Activated T-cell treated with anti-CD3 and anti-CD28 coated beads for 1 hour (primary cell): ENCODE measurements at places on chromosomes 12 and 14.
A peak's percentile ranks its signal among the peaks of the same experiment; 100 is the strongest.

DNA sequence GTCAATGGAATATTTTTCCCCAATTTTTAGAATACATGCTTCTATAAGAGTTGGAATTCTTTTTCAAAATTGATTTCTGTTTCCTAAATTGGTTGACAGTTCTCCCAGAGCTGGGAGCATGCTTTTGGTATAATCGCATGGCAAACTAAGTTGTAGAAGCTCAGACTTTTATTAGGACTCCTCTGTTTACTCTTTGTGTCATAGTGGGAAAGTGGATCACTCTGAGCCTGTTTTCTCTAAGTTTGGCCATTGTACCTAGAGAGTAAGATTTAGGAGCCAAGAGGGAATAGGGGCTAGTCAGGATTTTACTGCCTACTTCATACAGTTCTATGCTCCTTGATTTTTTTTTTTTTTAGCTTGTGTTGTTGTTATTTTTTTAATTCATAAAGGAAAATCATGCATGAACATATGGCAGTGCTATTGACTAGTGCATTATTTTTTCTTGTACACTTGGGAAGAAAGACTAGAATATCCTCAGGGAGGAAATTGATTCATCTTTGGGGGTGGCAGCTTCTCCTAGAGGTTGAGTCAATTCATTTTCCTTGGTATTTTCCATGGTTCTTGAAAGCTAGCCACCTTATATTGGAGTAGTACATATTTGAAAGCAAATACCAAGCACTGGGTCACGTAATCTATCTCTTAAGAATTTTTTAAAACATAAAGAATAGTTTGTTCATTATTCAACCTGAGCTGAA, 77.7 kb upstream of the TRAF3 start:
- no peak for DNase-seq

DNA sequence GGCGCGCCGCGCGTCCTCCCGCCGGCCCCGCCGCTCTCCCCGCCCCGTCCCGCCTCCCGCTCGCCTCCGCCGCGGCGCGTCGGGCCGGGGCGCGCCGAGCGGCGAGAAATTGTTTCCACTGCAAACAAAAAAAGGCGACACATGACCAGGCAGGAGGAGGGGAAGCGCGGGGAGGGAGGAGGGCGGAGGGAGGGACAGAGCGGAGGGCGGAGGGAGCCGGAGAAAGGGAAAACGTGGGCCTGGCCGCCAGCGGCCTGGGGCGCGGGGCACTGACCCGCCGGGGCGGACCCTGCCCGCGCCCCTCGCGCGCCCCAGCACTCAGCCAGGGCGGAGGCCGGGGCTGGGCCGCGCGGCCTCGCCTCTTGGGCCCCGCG, at the start of gene FOXN3:
TSS of gene FOXN3 (minus strand) at position 143 of the 374 bp plus-strand sequence. CDS start 4,757 bp downstream, outside the sequence.
- DNase-seq, result peak; percentile 81

DNA sequence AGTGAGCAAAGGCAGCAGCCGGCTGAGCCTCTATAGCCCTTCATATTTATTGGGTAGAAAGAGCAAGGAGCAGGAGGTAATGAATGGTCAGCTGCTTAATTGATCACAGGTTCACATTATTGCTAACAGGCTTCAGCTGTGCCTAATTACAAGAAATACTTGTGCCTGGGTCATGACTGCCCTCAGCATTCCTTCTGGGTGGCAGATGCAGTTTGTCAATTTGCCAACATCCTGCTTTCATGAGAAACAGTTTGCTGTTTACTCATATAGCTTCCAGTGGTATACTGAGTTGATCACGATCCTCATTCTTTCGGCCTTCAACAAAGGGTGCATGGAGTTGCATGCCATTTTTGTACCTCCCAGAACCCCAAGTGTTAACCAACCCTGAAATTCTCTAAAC, 81.0 kb upstream of the PLEKHG7 start:
- no peak for DNase-seq

GRCh38 chr12:58034311-58034710, 92.9 kb downstream of the ATP23 start:
- no peak for DNase-seq

DNA sequence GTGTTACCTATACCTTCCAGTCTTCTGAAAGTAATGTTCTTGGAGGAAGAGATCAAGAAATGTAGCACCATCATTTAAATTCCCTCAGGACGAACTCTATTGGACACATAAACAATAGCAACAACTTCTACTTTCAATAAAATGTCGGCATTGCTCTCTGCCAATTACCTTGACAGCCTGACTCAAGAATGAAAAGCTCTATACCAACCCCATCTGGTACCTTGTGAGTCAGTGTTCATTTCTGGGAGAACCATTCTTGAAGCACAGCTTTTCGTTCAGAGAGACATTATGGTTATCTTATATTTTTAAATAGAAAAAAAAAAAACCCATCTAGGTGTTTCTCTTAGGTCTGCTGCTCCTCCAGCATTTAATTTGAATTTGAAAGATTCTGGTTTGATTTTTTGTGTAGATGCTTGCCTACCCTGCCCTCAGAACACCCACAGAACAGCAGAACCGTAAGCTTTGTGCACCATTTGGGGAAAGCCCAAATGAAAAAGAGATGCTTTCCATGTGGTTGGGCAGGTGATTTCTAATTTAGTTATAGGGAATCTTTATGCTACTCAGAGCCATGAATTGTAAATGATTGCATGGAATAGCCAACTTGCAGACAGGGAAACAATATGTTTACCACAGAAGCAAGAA, 156.0 kb downstream of the SAMD4A start:
- no peak for DNase-seq

GRCh38 chr12:106046301-106046846, 92.4 kb downstream of the NUAK1 start:
- DNase-seq, result no peak

DNA sequence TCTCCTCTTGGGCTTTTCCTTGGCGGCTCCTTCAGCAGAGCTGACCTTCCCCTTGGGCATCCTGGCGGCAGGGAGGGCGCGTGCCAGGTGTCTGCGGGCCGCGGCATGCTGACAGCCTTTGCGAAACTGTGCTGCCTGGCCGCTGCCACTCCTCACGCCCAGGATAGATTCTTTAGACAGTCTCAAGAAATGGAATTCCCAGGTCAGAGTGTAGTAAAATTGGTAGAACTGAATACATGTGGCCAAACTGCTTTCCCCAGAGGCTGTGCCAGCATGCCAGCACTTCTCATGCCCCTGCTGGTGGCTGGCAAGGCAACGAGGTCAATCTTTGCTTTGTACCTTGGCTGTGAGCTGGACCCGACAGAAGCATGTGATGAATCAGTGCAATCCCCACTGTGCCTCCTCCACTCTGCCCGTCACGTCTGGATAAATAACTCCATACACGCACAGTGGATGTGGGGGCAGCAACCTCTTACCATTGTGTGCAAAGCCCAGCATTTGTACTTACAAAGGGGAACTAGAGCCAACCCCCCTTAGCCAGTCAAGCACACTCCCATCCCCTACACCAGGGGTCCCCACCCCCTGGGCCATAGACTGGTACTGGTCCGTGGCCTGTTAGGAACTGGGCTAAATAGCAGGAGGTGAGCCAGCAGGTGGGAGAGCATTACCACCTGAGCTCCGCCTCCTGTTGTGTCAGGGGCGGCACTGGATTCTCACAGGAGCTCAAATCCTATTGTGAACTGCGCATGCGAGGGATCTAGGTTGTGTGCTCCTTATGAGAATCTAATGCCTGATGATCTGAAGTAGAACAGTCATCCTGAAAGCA, 90.9 kb downstream of the ACTN1 start:
- DNase-seq, result no peak

GRCh38 chr12:49039421-49040363, 20.9 kb downstream of the KMT2D start:
- no peak for DNase-seq

DNA sequence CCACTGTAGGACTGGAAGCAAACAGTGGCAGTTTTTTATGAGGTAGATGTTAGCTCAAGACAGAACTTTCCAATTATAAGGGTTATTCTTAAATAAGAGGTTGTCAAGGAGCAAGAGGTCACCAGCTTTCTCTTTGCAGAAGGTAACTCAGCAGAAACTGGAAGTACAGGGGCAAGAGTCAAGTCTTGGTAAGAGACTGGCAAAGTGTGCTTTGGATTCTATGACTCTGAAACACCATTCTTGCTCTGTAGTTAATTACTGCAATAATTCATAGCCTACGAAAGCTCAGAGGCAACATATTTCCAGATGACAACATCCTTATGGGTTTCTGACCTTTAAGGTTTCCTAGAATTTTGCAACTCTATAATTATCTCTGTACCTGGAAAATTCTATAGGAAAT, 51.3 kb downstream of the RMST start:
- DNase-seq, result no peak

- no peak for DNase-seq
These were observed 3.2 kb downstream of the SUSD6 start for GRCh38 chr14:69614592-69614991.

DNA sequence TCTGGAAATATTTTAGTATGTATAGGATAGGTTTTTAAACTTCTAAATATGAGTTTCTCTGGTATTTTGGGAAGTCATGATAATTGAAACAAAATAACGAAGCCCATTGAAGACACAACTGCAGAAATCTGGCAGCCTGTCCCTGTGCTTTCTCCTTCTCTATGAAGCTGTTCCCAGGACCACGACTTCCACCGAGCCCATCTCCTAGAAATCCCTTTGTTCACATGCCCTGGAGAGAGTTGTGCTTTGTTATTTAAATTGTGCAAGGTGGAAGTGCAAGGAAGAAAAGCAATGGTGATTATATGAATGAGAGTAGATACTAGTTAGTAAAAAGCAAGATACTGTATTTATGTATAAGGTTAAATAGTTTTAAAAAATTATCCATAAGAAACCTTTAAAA, 32.2 kb downstream of the STK38L start:
- no peak for DNase-seq

DNA sequence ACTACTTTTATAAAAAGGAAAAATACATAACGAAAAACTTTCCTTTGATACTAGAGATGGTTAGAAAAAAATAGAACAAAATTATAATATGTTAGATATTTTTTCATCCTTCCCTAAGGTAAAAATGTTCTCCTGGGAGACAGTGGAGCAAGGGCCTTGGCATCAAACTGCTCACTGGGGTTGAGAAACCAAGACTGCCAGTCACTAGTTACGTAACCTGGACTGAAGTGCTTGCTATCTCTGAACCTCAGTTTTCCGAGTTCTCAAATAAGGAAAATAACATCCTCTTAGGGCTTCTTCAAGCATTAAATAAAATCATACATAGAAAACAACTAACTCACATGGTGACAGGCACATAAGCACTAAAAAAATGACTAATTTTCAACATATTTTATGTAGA, 48.2 kb upstream of the FRMD6 start:
- no peak for DNase-seq

DNA sequence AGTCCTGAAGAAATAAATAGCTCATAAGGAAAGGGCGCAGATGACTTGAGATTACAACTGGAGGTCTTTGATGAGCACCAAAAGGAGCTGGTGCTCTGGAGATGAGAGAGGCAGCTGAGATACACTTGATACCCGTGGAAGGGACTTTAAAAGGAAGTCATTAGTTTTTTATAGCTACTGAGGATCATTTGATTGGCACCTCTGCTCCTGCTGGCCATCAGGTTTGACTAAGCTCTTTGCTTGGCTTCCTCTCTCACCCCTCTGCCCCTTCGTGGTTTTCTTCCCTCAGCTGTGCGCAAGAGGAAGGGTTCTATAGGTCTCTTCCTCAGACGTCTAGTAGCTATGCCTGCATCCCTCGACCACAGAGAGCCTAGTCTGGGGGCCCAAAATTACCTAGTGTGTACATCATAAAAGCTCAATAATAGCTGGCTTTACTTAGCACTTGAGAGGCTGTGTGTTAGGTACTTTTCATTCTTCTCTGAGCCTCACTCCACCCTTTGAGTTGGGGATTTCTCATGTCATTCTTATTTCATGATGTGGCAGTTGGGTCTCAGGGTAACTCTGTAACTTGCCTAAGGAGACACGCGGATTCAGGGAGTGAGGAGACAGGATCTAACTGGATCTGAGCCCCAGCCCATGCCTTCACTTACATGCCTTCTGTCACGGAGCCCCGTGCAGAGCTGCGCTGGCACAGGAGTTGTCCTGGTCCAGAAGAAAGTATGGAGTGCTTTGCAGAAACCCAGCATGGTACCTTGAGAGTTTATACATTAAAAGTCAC, 68.4 kb upstream of the ASPG start:
- no peak for DNase-seq

- no peak for DNase-seq
These were observed 13.4 kb downstream of the GMFB start for GRCh38 chr14:54475187-54475899.

- no peak for DNase-seq
These were observed 23.1 kb downstream of the ZDHHC17 start for GRCh38 chr12:76786986-76787385.

- DNase-seq, result no peak
These were observed 286.3 kb downstream of the NUAK1 start for GRCh38 chr12:105852496-105852895.

- no peak for DNase-seq
These were observed 128.5 kb upstream of the LMNTD1 start for GRCh38 chr12:25681580-25681979.

GRCh38 chr12:90299121-90299520, 590.5 kb upstream of the ATP2B1 start:
- no peak for DNase-seq

GRCh38 chr12:66959276-66959675, 280.4 kb upstream of the GRIP1 start:
- DNase-seq, result no peak

DNA sequence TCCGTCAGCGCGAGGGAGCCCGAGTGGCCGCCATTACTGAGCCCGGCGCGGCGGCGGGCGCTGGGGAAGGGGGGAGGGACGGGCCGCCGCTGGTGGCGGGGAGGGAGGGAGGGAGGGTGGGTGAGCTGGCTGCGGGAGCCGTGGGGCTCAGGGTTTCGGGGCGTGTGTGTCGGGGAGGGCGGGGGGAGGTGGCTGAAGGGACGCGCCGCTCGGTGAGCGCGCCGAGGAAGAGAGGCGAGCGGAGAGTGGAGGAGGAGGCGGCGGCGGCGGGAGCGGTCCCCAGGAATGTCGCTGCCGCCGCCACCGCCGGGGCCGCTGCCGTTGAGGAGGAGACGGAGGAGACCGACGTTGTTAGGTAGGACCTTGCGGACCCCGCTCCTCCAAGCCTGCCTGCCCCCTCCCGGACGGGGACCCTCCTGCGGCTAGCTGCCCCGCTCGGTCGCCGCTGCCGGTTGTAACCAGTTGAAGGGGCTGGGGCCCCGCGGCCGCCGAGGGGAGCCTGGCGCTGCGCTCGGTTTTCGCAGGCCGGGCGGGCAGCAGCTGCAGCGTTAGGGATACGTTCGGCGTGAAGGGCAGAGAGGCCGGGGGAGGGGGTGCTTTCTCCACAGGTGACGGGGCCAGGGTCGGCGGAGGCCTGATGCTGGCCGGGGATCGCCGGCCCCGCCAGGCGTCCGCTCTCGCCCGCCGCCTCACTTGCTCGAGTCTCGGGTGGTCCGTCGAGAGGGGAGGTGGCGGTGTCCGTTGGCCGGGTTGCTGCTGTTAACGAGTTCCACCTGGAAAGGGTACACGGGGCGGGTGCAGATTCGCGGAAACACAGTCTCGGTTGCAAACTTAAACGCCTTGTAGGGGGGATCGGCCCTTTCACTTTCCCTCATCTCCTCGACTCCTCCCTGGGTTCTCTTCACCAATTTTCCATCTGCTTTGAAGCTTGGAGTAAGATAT, at the start of gene ARHGAP5:
TSS of gene ARHGAP5 (plus strand) at position 224 of the 942 bp plus-strand sequence. CDS start 13,366 bp downstream, outside the sequence.
- peak; percentile 58 for DNase-seq

- DNase-seq, result peak; percentile 3
These were observed 179.6 kb downstream of the TMX1 start for GRCh38 chr14:51419685-51420084.
